Naive B cell (primary cell): ENCODE measurements at places on chromosomes 11 and 22. TPM values are rescaled to one million over a fixed set of nuclear protein-coding genes. Genes with fewer than 3 reads are reported as not detected.

GRCh38 chr22:31852691-31853421 lies 91.5 kb upstream of the YWHAH start:
- DNase-seq: no peak

DNA sequence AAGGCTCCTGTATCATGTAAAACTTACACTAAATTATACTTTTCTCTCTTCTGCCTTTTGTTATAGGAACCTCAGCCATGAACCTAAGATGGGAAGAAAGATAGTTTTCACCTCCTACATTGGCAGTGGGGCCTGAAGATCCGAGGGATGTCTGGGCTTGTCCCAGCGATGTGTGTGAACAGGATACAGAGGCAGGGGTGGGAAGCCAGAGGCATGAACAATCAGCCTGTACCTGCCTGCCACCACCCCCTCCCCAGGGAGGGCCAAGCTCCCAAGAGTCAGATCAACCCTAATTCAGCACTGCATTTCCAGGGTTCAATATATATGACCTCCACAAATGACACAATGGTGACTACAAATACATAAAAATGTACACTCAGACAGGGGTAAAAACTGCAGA lies 9.4 kb downstream of the KIAA0930 start:
- no peak for DNase-seq

- no peak for DNase-seq
Measured at GRCh38 chr11:74417379-74417804, 19.2 kb upstream of the PGM2L1 start.

- no peak for DNase-seq
Measured at GRCh38 chr11:11117730-11118129, 235.3 kb downstream of the CSNK2A3 start.

GRCh38 chr22:19354201-19354600 lies 62.7 kb upstream of the CLTCL1 start:
- DNase-seq: no peak

- no peak for DNase-seq
Measured at GRCh38 chr22:36366291-36366708, 21.5 kb downstream of the MYH9 start.

DNA sequence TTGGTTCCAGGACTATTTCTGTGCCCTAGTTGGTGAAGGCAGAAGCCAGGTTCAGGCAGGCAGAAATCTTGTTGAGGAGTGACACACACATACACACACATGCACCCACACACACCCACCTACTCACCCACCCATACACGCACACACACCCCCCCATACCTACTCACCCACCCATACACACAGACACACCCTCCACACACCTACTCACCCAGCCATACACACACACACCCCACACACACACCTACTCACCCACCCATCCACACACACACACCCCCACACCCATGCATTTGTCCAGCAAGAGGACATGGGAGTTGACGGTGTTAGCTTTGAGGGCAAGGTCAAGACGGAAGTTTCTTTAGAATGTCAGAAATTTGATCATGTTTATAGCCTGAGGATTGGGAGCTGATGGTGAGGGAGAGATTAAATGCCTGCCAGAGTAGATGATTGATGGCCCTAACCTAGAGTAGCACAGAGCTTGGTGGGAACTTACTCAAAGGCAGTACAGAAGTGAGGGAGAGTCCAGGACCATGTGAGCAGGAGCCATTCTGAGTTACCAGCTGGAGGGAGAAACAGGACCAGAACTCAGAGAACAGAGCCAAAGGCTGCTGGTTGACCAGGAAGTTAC lies 68.9 kb downstream of the CYB5R2 start:
- no peak for DNase-seq

DNA sequence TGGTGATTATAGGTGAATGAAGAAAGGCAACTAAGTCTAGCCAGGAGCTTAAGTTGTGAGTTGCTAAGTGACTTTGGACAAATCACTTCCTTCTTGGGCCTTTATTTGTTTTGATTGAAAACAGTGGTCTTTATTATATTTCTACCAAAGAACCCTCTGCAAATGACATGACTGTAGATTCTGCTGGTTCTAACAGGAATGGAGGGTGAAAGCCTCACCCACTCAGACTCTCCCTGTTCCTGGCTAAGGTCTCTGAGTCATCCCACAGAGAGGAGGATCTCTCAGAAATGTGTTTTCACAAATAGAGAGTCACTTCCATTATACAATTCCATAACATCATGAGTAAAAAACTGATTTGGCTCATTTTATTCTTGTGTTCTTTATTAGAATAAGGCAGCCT lies 583.9 kb upstream of the LRRC4C start:
- no peak for DNase-seq

DNA sequence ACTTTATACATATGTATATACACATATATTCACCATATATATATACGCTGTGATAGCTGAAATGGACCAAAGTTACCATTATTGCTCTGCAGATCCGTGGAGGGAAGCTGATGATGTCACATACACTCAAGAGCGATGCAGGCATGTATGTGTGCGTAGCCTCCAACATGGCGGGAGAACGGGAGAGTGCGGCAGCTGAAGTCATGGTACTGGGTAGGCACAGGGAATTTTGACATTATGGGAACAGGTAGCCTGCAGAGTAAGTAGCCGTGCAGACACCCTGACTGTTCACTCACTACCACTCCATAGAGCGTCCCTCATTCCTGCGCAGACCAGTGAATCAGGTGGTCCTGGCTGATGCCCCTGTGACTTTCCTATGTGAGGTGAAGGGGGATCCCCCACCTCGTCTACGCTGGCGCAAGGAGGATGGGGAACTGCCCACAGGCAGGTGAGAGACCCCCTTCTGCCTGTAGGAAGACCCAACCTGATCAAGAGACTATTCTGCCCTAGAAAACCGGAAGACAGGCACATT lies 4.7 kb downstream of the ROBO3 start:
- DNase-seq: no peak

DNA sequence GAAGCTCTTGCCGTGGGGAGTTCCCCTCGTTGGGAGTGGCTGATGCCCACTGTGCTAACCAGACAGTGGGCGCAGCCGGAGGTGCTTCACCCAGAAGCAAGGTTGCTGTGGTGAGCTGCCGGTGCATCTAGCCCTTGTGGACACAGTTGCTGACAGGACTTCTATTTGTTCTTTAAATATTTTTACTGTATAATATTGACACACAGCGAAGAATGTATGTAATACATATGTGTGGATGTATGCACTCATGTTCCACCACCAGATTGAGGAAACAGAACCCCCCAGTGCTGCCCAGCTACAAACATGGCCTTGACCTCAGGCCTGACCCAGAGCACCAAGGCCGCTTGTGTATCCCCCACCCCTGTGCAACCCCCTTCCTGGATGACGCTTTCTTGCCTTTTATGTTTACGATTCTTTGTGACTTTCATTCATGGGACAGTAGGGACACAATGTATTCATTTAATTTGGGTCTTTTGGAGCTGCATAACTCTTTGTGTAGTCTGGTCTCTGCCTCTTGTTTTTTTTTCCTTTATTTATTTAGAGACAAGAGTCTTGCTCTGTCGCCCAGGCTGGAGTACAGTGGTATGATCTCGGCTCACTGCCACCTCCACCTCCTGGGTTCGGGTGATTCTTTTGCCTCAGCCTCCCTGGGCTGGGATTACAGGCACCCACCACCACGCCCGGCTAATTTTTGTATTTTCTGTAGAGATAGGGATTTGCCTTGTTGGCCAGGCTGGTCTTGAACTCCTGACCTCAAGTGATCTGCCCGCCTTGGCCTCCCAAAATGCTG lies 132.6 kb downstream of the TBC1D22A start:
- no peak for DNase-seq

DNA sequence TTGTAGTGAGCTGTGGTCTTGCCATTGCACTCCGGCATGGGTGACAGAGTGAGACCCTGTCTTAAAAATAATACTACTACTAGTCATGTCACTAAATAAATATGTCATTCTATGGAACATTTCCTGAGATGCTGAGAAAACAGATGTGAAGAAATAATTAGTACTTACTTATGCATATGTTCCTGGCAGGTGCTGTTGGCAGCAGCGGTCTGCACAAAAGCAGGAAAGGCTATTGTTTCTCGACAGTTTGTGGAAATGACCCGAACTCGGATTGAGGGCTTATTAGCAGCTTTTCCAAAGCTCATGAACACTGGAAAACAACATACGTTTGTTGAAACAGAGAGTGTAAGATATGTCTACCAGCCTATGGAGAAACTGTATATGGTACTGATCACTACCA lies 8.8 kb downstream of the ARCN1 start:
- DNase-seq: no peak

OR2AT4 gene
- not detected for polyA plus RNA-seq

FKBP2 gene
- polyA plus RNA-seq: 87.5 TPM

APOL6 gene
- polyA plus RNA-seq: 1.4 TPM

TMEM151A gene
- polyA plus RNA-seq: not detected

BTBD18 gene
- polyA plus RNA-seq: 0.56 TPM

TBC1D10A gene
- 39.9 TPM for polyA plus RNA-seq
